ENCODE measurements at places on chromosomes 4 and X.

DNA sequence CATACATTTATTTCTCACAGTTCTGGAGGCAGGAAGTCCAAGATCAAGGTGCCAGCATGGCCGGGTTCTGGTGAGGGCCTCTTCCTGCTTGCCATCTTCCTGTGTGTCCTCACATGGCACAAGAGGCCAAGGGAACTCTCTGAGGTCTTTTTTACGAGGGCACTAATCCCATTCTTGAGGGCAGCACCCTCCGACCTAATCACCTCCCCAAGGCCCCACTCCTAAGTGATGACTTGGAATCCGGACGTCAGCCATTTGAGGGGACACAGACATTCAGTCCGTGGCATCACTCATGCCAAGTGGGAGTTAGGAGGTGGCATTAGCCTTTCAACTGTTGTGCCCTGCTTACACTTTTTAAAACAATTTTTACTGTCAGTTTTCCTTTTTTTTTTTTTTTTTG is 27.3 kb downstream of the MAN2B2 start:
- DNase-seq = no peak

DNA sequence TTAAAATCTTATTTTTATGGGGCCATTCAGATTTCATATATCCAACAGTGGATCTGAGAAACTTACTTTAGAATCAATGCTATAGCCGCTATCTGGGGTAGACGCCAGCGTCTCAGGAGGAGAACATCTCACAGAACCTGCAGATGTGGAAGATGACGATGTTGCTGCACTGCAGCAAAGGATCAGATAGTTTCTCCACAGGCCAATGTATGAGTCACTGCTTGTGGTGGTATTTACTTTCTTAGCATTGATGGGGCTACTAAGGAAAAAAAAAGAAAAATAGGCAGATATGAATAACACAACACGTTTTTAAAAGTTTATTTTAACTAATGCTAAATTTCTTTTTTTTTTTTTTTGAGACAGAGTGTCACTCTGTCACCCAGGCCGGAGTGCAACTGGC is 85.9 kb downstream of the ZAR1 start:
- peak; percentile 59 for DNase-seq

- DNase-seq = no peak
Observed at GRCh38 chr4:4412641-4413372, 25.9 kb downstream of the NSG1 start.

DNA sequence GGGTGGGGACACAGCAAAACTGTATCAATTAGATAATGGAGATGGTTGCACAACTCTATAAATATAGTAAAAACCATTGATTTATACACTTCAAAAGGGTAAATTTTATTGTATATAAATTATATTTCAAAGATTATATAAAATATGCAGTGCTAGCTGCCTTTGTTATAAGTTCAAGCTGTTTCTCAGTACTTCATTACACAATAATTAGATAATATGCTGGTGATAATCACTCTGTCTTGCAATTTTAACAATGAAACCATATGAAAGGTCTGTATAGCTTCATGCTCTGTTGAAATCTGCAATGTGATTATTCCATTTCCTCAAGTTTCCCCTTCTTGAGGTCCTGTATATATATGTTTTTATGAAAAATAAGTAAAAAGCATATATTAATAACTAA is 73.4 kb upstream of the PLS3 start:
- no peak for DNase-seq

- peak; percentile 78 for DNase-seq
Observed at GRCh38 chr4:153083447-153083947, 120.7 kb upstream of the TRIM2 start.

- DNase-seq = no peak
Observed at GRCh38 chr4:184345573-184345922, 127.9 kb upstream of the ENPP6 start.

DNA sequence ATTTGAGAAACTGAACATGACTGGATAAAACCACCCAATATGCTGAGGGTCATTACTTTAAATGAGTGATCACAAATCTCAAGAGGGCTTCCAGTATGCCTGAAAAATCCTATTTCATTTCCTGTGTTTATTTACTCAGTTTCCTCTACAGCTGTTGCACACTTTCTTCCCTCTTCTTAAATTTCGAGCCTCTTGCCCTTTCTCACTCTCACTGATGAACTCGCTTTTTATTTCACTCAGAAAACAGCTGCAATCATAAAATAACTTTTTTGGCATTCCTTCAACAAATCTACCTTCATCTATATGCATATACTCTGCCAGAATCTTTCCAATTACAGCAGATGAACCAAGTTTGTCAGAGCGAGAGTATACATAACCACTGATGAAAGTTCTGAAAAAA is 101.3 kb downstream of the EIF4E start:
- DNase-seq = no peak

GRCh38 chr4:142565771-142566170 is 280.3 kb downstream of the INPP4B start:
- DNase-seq = no peak

- no peak for DNase-seq
Observed at GRCh38 chrX:31860686-31861085, 788.8 kb upstream of the FTHL17 start.

DNA sequence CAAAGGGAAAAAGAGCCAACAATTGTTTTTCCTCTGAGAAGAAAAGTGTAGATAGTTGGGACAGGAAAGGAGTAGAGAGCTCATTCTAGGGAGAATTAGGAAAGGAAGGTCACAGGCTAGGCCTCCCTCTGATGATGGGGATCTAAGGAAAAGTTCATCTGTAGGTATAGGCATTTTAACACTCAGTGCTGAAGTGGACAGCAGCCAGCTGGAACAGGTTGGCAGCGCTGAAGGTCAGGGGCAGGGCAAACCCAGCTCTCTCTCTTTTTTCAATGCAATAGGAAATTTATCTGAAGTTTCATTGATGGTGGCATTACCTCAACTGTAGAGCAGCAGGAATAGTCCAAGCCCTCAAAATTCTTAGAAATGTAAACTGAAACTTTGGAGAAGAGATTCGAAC is 98.5 kb upstream of the ETNPPL start:
- DNase-seq = peak; percentile 16

DNA sequence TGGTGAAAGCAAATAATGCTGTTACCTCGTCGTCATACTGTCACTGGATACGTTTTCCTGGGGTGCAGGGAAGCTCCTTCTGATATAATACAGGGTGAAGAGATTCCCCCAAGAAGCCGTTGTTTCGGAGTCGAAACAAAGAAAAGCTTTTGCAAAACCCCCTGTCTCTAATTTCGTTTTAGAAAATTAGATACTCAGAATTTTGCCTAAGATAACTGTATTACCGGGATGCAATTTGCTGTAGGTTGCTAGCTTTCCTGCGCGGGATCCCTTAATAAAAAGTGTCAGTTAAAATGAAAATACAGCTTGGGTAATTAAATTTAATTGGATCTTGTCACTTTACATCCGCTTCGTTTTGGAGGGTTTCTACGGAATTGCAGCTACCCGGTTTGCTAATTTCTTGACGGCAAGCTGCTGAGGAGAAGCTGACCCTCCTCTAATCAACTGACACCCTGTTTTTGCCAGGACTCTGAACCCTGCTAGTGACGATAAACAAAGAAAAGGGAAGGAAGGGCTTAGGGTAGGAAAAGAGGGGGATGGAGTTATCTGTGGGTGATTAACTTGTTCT is 174.6 kb downstream of the SHOX start:
- DNase-seq = no peak
